ENCODE measurements at places on chromosomes 3 and 15.
A peak's percentile ranks its signal among the peaks of the same experiment; 100 is the strongest.

DNA sequence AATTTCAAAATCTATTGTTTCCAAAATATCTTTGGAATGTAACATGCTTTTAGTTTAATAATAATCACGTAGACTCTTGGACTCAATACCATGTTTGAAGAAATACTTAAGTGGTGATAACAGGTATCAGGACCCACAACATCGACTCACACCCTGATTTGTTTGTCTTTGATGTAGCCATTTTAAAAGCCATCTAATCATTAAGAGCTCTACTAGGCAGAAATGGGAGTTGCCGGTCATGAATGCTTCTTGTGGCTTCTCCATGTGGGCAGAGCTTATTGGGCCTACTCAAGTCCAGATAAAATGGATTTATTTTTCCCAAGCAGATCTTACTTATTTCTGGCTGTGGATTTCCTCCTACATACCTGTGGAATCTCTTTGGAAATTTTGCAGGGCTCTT lies 261.6 kb upstream of the NR2F2 start:
- DNase-seq: no peak

DNA sequence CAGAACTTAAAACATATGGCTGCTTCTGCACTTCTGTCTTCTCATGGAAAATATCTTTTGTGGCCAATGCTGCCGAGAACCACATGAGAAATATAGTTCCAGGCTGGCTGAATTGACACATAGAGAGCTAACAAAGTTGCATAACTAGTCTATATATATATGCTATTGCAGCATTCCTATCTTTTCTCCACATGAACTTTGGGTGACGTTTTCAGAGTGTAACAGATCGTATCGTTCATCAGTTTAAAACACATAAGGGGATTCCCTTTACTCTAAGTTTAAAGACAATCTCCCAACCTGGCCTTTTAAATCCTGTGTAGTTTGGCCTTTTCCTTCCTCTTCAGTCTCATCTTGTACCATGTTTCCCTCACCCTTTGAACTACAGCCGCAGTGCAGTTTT lies 394.2 kb upstream of the CBLB start:
- no peak for DNase-seq

DNA sequence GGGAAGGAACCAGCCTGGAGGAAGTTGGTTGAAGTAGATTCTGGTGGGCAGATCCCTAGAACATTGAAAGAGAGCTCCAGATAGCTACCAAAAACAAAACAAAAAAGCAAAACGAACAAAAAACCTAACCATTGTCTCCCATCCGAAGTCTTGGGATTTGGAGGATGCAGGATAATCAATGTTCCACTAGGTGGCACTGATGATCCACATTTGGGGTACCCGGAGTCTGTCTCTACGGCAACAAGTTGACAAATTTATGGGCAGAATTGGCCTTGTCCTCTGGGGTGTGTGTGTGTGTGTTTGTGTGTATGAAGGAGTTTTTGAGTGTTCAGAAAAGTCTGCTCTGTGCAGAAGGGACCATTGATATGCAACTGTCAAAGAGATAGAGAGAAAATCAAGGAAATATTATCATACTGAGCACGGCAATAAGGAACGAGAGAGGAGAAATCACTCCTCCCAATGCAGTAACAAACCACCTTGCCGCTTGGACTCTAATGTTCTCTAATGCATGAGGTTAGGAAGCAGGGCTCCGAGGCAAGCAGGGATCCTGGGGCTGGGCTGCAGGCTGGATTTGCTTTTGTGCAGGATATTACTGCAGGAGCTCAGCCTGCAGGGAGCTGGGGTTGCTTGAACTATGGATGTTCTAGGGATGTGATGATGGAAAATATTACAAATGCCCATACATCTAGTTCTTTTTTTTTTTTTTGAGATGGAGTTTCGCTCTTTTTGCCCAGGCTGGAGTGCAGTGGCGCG lies 59.8 kb upstream of the KLHL25 start:
- DNase-seq: peak; percentile 70

GRCh38 chr3:16060945-16061344 lies 113.5 kb upstream of the GALNT15 start:
- DNase-seq: no peak

DNA sequence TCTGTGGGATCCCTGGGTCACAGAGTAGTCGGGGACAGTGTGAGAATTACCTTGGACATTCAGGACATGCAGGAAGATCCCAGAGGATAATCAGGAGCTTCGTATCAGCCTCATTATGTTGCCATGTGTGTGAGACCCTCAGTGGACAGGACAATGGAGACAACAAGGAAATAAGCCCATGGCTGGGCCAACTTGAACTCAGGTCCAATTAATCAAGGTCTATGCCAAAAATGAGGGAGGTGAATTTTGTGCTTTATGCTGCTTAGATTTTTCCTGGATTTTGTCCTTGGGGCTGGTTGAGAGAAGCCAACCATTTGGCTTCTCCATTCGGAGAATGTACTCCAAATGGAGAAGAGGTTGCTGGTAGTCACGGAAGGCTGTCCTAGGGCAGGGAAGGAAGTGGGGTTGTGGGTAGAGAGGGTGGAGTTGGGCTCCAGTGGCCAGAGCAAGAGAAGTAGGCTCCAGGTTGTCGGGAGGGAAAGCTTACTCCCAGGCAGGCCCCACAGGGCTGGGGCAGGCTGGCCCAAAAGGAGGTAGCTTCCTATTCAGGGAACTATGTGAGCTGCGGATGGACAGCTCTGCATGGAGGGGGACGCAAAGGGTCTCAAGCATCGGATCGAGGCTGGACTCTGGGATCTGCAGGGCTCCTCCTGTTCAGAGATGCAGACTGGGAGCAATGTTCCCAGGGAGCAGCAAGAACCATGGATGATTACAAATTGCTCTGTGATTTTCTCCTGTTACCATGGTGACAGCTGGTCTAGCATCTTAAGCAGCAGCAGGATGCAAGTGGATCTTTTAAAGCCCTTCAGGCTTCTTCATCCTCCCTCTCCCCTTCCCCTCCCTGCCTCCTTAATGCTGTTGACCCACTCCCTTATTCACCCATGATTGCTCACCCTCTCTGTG lies 91.1 kb downstream of the WNT7A start:
- no peak for DNase-seq

- DNase-seq: no peak
Observed at GRCh38 chr3:165504554-165504953, 308.4 kb upstream of the SLITRK3 start.

DNA sequence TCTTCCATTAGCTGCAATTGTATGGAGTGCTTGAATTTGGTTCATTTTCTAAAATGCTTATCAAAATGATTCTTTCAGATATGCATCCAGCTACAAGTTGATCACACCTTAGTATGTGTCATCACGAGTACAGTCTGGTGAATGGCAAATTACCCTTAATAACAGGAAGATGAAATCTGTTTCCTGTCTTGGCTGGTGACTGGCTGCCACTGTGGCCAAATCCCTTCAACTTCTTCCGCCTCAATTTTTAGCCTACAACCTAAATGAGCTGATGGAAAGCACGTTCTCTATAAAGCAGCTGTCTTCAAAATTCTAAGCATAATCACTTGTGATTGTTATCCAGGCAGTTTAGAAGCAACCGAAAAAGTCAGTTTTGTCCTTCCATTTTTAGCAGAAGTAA lies 387.1 kb upstream of the NECTIN3 start:
- no peak for DNase-seq

DNA sequence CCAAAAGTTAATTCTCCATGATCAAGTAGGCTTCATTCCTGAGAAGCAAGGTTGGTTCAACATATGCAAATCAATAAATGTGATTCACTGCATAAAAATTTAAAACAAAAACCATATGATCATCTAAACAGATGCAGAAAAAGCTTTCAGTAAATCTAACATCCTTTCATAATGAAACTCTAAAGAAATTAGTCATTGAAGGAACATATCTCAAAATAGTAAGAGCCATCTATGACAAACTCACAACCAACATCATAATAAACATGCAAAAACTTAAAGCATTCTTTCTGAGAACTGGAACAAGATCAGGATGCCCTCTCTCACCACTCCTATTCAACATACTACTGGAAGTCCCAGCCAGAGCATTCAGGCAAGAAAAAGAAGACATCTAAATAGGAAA lies 254.1 kb downstream of the AGBL1 start:
- DNase-seq: no peak

DNA sequence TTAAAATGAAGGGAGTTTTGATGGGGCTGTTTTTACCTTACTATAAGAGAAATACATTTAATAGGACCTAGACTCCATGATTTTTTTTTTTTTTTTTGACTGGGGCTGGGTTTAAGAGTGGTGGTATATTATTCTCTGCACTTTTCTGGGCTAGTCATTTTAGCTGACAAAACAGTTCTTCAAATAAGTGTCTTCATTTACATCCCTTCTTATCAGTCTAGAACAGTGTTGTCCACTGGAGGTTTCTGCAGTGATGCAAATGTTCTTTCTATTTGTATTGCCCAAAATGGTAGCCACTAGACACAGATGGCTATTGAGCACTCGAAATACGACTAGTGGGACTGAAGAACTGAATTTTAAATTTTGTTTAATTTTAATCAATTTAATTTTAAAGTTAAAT lies 37.2 kb downstream of the KLHL18 start:
- peak; percentile 67 for DNase-seq

DNA sequence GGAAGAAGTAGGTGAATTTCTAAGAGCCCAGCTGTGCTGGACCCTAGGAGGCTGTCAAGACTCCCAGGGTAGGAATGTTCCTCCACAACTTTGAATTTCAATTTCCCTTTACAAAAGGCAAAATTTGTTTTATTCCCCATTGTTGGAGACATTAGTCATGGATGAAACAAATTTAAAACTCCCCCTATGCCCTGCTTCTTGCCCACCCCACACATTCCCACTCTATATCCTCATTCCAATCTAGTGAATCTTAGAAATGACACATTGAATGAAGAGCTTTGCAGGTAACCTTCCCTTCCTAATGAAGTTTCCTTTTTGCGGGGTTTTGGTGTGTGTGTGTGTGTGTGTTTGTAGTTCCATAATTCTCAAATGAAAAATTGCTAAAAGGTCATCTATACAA lies 72.6 kb downstream of the CCNL1 start:
- DNase-seq: no peak

- DNase-seq: no peak
Observed at GRCh38 chr3:51997935-51998596, 2.4 kb upstream of the RPL29 start.

DNA sequence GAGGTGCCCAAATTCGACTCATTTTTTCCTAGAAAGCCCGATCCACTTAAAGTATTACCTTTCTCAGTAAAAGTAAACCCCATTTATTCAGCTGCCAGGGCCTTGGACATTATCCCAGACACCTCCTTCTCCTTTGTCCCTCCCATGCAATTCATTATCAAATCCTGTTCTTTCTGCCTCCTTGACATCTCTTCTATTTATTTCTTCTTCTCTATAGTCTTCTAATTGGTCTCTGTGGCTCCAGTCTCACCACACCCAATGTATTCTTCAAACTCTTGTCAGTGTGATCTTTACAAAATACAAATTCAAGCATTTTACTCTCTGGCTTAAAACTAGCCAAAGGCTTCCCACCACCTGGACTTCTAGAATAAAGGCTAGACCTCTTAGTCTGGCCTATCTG lies 120.3 kb downstream of the IL20RB start:
- no peak for DNase-seq

- DNase-seq: no peak
Observed at GRCh38 chr3:47022641-47023071, 43.2 kb downstream of the NBEAL2 start.

DNA sequence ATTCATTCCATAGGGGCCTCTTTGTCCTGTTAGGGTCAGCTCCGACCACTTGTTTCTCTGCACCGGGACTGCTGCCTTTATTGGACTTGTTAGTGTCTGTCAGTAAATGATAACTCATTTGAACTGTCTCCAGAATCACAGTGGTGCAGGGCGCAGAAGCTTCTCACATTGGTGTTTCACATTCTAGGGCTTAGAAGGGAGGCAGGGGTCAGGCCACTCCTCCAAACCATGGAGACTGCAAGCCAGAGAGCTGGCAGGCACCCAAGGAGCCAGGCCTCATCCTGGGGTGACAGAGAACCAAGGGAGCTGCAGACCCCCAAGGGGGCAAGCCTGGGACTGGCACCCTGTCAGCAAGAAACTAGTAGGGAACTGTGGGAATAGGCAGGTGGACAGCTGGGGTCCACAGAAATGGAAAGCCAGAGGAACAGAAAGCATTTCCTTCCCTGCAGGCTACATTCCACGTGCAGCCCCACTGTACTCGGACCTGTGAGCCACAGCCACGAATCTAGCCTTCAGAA lies 49.1 kb downstream of the CCNL1 start:
- peak; percentile 56 for DNase-seq

DNA sequence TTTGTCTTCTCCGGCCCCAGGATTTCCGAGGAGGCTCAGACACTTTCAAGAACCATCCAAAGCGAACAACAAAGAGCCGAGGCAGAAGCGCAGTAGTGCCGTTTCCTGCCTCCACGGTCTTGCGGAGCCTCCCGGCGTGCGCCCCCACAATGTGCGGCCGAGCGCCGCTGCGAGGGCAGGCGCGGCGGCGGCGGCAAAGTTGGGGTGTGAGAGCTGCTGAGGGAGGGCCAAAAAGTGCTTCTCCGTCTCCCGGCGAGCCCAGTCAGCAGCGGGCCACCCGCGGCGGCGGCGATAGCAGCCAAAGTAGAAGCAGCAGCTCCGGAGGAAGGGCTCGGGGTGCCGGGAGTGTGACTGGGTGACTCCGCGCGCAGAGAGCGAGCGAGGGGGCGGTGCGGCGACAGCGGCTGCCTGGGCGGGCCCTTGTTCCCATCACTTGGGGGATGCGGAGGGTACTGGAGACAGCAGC lies 749.1 kb downstream of the ROBO1 start:
- peak; percentile 17 for DNase-seq
